ENCODE measurements at places on chromosomes 7 and 10. TPM values are rescaled to one million over a fixed set of nuclear protein-coding genes. Genes with fewer than 3 reads are reported as not detected.

Gene CTAGE15
- total RNA-seq: 1.3 TPM

- no peak overlapping the region for H3K27ac ChIP-seq
- no peaks in the 10 kb centered on the region for H3K27me3 ChIP-seq
- DNase-seq: no peak
- no peaks in the 10 kb centered on the region for H3K36me3 ChIP-seq
Measured at GRCh38 chr7:94969434-94970084, 62.2 kb downstream of the PPP1R9A start.

Gene MYH16
- total RNA-seq: not detected

Gene HOXA10
- total RNA-seq: not detected

GRCh38 chr10:75772153-75772887 is 340.9 kb downstream of the LRMDA start:
- H3K27me3 ChIP-seq: peaks cover 2% of the 10 kb centered on the region
- peak; percentile 69 for DNase-seq
- H3K4me3 ChIP-seq: peak overlapping the region; percentile 76
- no peak overlapping the region for H3K27ac ChIP-seq
- H3K36me3 ChIP-seq: no peaks in the 10 kb centered on the region

GRCh38 chr7:147523056-147523455 is 1067.5 kb upstream of the C7orf33 start:
- no peak for DNase-seq
- no peaks in the 10 kb centered on the region for H3K27me3 ChIP-seq
- H3K36me3 ChIP-seq: no peaks in the 10 kb centered on the region
- no peak overlapping the region for H3K27ac ChIP-seq
- H3K4me1 ChIP-seq: no peaks in the 10 kb centered on the region

DNA sequence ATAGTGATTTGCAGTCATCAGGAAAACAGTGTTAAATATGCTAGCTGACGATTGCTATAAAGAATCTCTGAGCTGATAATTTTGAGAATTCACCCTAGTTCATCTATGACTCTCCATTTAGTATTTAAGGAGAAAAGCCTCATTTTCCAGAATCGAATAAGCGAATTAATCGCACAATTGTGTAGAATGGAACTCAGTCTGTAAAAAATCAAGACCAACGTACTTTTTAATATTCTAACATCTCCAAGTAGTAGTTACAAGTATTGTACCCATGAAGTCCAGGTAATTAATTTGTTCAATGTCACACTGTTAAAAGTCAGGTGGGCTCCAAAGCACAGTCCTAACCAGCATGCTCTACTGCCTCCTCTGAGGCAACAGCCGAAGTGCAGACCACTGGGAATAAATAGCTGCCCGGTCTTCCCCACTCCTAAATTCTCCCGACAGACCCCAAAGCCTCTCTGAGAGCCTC is 380 bp upstream of the AGBL3 start:
- no peak for DNase-seq
- peak overlapping the region; percentile 95 for H3K27ac ChIP-seq
- H3K4me1 ChIP-seq: peaks cover 24% of the 10 kb centered on the region
- peaks cover 10% of the 10 kb centered on the region for H3K36me3 ChIP-seq
- no peaks in the 10 kb centered on the region for H3K27me3 ChIP-seq

- no peak overlapping the region for H3K4me3 ChIP-seq
- H3K27me3 ChIP-seq: no peaks in the 10 kb centered on the region
- no peaks in the 10 kb centered on the region for H3K36me3 ChIP-seq
Measured at GRCh38 chr7:11328309-11328708, 354.6 kb downstream of the PHF14 start.

Gene KMT2C
- total RNA-seq: 68.4 TPM

DNA sequence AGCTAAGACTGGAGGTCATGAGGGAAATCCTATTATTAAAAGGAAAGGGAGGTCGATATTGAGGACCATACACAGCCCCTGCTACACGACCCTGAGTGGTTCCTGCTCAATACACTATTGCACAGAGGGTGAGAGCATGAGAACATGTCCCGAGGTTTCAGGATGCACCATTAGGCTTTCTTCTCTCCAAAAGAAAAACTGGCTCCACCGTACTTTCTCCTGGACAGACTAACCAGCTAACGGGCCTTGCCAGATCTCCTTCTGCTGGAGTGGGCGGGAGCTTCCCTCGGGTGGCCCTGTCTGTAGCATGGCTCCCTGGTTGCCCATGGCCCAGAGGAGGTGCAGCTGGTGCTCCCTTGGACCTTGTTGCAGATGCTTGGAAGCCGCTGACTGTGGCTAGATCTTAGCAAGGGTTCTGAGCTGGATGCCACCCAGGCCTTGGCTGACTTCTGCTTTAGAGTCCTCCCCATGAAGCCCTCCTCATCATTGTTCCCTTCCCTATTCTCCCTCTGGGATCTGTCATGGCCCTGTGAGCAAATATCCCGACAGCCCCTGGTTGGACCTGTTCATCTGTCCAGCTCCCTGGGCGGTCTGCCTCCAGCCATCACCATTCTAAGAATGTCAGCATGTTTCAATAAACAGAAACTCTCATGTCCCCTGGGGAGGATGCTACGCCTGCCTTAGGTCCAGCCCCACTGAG is 52.9 kb upstream of the SHH start:
- no peak overlapping the region for H3K4me3 ChIP-seq
- no peak overlapping the region for H3K27ac ChIP-seq
- H3K27me3 ChIP-seq: no peaks in the 10 kb centered on the region
- no peaks in the 10 kb centered on the region for H3K36me3 ChIP-seq
- DNase-seq: no peak

DNA sequence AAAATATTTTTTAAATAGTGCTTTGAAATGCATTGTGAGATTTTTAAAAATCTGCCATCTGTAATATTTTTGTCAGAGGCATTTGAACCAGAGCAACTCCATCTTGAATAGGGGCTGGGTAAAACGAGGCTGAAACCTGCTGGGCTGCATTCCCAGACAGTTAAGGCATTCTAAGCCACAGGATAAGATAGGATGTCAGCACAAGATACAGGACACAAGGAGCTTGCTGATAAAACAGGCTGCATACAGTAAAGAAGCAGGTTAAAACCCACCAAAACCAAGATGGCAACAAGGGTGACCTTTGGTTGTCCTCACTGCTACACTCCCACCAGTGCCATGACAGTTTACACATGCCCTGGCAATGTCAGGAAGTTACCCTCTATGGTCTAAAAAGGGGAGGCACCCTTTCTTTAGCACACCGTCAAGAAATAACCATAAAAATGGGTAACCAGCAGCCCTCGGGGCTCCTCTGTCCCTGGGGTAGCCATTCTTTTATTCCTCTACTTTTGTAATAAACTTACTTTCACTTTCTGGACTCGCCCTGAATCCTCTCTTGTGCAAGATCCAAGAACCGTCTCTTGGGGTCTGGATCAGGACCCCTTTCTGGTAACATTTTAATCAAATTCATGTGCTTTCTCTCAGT is 273.7 kb downstream of the SEMA3D start:
- DNase-seq: no peak
- H3K4me1 ChIP-seq: no peaks in the 10 kb centered on the region
- no peak overlapping the region for H3K27ac ChIP-seq
- H3K4me3 ChIP-seq: no peak overlapping the region
- H3K27me3 ChIP-seq: peaks cover 2% of the 10 kb centered on the region

Gene HOXA4
- not detected for total RNA-seq

Gene GPC2
- 7.9 TPM for total RNA-seq

Gene SUGCT
- total RNA-seq: 0.91 TPM

DNA sequence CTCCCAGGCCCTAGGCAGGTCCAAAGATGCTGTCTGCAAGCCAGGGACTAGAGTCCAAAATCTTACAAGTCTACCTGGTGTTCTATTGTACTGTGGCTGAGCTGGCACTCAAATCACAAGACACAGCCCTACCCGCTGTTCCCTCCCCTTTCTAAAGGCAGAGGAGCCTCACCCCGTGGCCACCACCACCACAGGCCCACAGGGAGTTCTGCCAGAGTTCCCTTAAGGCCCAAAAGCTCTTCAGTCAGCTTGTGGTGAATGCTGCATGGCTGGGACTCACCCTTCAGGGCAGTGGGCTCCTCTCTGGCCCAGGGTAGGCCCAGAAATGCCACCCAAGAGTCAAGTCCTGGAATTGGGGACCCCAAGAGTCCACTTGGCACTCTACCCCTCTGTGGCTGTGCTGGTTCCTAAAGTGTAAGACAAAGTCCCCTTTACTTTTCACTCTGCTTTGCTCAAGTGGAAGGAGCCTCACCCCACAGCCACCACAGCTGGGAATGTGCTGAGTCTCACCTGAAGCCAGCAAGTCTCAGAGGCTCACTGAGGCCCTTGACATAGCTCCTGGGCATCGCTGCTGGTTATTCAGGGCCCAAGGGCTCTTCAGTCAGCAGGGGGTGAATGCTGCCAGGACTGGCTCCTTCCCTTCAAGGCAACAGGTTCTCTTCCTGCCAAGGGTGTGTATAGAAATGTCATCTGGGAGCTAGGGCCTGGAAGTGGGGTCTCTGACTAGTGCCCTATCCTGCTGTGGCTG is 48.8 kb upstream of the PSAP start:
- DNase-seq: no peak
- H3K27ac ChIP-seq: no peak overlapping the region
- no peaks in the 10 kb centered on the region for H3K27me3 ChIP-seq
- no peaks in the 10 kb centered on the region for H3K36me3 ChIP-seq

GRCh38 chr10:69497231-69497561 is 45.9 kb downstream of the TSPAN15 start:
- H3K27ac ChIP-seq: no peak overlapping the region
- no peak for DNase-seq
- no peak overlapping the region for H3K4me3 ChIP-seq
- H3K36me3 ChIP-seq: no peaks in the 10 kb centered on the region

- DNase-seq: no peak
- no peak overlapping the region for H3K27ac ChIP-seq
- no peaks in the 10 kb centered on the region for H3K36me3 ChIP-seq
- no peaks in the 10 kb centered on the region for H3K27me3 ChIP-seq
Measured at GRCh38 chr10:111277661-111278060, 200.8 kb downstream of the ADRA2A start.

DNA sequence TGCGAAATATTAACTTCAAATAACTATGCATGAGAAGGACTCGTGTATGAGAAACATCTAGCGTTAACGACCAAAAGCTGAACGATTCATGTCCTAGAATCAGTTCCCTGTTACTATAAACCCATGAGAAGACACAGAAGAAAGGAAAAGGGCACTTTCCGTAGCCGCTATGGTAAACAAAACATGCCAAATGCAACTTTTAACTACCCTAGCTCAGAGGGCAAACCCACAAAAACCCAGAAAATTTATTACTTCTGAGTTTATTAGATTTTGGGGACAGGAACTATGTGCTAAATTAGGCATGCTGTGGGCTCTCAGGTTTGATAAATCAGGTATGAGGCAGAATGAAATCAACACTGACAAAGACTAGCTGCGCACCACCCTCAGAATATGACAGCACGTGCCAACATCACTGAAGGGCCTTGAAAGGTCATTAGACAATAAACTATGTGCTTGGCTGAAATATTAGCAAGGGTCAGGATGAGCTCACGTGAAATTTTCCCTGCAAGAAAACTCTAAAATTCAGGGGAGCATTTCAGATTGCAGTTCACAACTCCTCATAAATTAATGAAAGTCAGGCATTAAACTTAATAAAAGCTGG is 102.6 kb downstream of the GLI3 start:
- no peak overlapping the region for H3K4me3 ChIP-seq
- no peaks in the 10 kb centered on the region for H3K27me3 ChIP-seq
- DNase-seq: no peak
- no peak overlapping the region for H3K27ac ChIP-seq

Gene GATA3
- 79.7 TPM for total RNA-seq

Gene PSD
- total RNA-seq: 10.4 TPM

Gene PRSS37
- not detected for total RNA-seq

Gene ZNF775
- total RNA-seq: 5.5 TPM

GRCh38 chr7:75650681-75651080 is 88.1 kb downstream of the HIP1 start:
- H3K27ac ChIP-seq: no peak overlapping the region
- no peak overlapping the region for H3K4me3 ChIP-seq
- no peaks in the 10 kb centered on the region for H3K4me1 ChIP-seq
- no peaks in the 10 kb centered on the region for H3K36me3 ChIP-seq
- no peaks in the 10 kb centered on the region for H3K27me3 ChIP-seq
- no peak for DNase-seq

DNA sequence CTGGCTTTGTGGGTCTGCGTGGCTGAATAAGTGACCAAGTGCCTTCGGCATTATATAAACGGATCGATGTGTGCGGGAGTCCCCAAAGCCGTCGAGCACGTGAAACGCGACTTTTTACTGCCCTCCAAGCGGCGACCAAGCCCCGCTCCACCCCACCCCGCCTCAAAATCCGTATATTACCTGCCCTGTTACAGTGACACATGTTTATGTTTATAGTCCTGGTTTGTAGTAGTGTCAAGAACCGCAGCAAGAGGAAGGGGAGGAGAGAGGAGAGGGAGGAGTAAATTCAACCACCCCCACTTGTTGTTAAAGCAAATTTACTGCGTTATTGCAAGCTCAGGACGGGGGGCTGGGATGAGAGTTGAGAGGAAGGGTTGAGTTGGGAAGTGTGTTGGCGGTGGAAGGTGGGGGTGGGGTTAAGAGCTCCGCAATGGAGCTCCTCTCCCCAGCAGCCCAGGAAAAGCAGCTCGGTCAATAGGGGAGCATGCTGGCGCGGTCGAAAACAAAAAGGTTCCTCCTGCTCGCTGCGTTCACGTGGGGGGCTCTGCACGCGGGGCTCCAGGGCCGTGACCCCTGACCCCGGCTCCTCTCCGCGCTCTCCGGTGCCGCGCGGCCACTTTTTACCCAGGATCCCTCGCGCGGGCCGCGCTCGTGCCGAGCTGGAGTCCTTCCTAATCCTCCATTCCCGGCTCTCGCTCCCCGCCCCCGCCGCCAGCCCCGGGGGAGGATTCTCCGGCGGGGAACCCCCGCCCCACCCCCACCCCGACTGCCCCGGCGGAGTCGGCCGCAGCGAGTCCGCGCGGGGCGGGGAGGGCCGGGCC is at the start of gene SKIDA1:
TSS of gene SKIDA1 (minus strand) at position 316 of the 821 bp plus-strand sequence. CDS start 7,860 bp downstream, outside the sequence.
- H3K27ac ChIP-seq: peak within 1 kb of the TSS; percentile 95
- H3K36me3 ChIP-seq: peaks cover 2% of the 10 kb centered on the region
- H3K4me1 ChIP-seq: peaks cover 29% of the 10 kb centered on the region
- peaks cover 48% of the 10 kb centered on the region for H3K27me3 ChIP-seq

DNA sequence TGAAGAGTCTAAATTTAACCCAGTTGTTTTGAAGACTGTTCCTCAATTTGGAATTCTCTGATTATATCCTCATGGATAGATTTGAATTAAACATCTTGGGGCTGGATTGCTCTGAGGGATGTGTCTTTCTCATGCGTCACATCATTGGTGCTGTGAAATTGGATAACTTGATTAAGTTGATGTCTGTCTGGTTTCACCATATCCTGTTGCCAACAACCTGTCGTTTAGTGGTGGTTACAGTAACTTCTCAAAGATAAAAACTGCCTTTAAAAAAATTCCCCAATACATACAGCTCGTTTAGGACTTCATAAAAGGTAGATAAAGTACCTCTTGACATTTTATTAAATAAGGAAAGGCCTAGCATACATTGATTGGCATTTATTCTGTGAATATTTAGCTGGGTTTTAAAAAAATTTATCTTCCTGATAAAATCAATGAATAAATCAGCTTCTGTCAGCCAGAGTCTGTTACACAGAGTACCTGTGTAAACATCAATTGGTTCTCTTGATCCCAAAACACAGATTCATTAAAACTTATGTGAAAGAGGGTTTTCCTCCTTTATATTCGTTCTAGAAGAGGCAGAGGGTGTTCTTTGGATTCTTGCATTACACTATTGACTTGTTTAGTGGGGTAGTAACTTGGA is 10.5 kb downstream of the CRCP start:
- H3K27me3 ChIP-seq: no peaks in the 10 kb centered on the region
- peak overlapping the region; percentile 17 for H3K4me3 ChIP-seq
- H3K36me3 ChIP-seq: peaks cover 14% of the 10 kb centered on the region
- H3K4me1 ChIP-seq: peaks cover 29% of the 10 kb centered on the region
